Activated effector memory CD4-positive, alpha-beta T cell treated with Interleukin-2 at 50 U/mL for 16 hours (primary cell): ENCODE measurements at places on chromosomes 6 and 20.

DNA sequence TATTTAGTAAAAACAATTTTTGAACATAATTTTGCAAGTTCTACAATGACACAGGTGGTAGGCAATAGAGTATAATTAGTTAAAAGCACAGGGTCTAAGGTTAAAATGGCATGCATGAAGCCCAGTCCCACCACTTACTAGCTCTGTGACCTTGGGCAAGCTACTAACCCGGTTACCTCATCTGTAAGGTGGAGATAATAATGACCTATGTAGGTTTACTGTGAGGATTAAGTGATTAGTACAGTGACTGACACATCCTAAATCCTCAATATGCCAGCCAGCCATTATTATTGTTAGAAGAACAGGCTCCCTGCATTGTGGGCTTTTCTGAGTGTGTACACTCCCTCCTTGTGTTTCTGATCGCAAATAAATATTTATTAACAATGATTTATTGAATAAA is 26.2 kb downstream of the ATXN1 start:
- DNase-seq = no peak

- DNase-seq = peak; percentile 29
Measured at GRCh38 chr20:62122654-62123449, 577 bp downstream of the LSM14B start.

- DNase-seq = no peak
Measured at GRCh38 chr6:19501737-19502245, 335.4 kb upstream of the ID4 start.

GRCh38 chr6:20778912-20779311 is 244.7 kb downstream of the CDKAL1 start:
- no peak for DNase-seq

DNA sequence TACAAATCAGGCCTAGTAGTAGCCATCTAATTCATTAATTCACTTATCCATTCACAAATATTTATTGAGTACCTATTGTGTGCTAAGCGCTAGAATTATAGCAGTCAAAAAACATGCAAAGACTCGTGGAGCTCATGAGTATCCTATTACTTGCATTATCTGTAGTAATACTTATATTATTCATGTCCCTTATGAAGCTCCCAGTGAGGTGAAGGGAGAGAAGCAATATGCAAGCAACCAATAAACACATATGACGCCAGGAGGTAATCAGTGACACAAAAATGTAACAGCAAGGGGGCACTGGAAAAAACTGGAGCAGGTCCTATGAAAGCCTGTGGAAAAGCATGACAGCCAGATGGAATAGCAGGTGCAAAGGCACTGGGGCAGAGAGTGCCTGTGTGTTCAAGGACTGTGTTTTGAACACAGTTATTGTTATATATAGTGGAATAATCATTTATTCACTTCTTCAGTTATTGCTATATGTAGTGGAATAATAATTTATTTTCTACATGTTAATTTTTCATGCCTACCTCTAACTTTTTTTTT is 109.5 kb downstream of the KIF13A start:
- DNase-seq = no peak

GRCh38 chr20:50378170-50379000 is 131.8 kb upstream of the PTPN1 start:
- no peak for DNase-seq

- no peak for DNase-seq
Measured at GRCh38 chr6:162118706-162119105, 608.9 kb downstream of the PRKN start.

DNA sequence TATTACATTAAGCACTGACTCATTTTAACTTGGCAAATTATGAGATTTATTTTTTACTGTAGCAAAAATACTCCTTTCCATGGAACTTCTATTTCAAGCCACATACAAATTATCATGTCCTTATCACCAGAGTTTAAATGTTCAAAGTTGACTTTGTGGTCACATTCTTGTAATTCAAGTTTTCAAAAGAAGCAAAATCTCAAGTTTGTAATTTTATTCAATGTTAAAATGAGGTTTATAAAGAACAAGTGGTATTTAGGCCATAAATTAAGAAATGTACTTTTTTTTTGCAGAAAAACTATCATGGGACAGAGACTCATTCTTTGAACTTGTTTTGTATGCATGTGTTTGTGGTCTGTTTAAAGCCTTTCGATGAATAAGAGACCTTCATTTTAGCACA is 811.5 kb downstream of the TENT5A start:
- DNase-seq = no peak

DNA sequence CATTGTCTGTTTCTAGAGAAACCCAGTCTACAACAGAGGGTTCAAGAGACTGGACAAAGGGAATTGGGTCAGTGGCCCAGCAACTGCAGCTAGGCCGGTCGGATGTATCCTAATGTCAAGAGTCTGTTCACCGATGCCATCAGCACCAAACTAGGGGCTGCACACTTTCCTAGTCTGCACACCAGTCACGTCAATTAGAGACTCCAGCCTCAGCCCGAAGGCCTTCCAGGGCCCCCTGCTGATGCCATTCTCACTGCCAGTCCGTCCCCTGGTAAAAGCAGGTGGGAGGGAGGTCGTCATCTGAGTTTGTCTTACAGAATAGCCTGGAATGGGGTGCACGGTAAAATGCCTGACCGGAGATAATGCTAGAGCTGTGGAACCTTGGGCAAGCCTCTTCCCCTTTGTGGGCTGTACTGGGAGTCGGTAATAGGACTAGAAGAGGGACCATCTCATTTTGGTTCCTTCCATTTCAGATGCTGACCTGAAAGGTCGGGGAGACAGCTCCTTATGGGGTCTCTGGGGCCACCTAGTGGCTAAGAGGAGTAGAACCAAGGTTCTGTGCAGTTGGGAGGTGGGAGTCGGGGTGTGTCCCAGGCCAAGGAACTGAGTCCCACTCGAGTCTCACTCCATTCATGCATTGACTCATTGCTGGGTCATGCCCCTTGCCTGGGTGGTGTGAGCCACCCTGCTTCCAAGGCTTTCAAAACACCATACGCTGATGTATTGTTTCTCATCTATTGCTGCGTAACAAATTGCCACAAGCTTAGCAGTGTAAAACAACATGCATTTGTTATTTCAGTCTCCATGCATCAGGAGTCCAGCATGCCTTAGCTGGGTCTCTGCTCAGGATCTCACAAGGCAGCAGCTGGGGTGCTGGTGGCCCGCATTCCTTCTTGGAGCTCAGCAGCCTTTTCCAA is 5.1 kb downstream of the SOX12 start:
- DNase-seq = peak; percentile 38

DNA sequence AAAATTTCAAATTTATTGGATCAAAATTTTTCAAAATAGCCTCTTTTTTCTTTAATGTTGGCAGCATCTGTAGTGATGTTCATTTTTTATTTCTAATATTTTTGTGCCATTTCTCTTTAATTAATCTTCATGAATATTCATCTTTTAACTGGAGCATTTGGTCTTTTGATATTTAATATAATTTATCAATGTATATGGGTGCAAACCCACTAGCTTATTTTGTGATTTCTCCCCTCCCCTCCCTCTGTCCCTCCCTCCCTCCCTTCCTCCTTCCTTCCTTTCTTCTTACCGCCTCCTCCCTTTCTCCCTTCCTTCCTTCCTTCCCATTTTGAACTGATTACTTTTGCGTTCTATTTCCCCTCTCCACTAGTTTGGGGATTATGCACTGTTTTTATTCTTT is 49.2 kb downstream of the TGM2 start:
- no peak for DNase-seq

DNA sequence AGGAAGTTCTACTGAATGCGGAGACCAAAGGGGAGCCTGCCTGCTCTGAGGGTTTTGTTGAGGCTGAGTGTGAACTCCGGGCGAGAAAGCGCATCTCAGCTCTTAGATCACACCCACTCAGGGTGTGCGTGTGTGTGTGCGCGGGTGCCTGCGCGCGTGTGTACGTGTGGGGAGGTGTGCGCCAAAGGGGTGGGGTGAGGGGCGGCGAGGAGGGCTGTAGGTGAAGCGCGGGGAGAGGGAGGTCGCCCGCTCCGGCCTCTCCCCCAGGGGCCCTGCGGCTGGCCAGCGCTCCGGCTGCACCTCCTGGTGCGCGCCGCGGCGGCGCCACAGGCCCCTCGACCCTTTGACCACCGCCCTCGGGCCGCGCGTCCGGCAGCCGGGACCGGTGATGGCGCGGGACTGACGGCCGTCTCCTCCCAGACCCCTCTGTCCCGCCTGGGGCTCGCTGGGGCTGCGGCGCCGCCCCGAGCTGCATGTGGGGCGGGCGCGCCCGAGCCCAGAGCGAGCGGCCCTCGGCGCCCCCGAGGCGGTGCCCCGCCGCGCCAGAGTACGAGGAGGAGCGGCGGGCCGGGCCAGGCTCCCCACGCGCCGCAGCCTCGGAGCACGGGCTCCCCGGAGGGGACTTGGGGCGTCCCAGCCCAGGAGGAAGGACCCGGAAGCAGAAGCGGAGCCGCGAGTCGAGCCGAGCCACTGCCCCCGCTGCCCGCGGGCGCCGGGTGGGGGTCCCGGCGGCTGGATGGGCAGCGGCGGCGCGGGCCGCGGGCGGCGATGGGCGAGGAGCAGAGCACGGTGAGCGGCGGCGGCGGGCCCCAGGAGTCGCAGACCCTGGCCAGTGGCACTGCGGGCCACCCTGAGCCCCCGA is at the start of gene RNF217:
Gene RNF217 (plus strand): TSS at position 661 of the 862 bp plus-strand sequence. CDS start 108 bp downstream, at position 769.
- DNase-seq = no peak

DNA sequence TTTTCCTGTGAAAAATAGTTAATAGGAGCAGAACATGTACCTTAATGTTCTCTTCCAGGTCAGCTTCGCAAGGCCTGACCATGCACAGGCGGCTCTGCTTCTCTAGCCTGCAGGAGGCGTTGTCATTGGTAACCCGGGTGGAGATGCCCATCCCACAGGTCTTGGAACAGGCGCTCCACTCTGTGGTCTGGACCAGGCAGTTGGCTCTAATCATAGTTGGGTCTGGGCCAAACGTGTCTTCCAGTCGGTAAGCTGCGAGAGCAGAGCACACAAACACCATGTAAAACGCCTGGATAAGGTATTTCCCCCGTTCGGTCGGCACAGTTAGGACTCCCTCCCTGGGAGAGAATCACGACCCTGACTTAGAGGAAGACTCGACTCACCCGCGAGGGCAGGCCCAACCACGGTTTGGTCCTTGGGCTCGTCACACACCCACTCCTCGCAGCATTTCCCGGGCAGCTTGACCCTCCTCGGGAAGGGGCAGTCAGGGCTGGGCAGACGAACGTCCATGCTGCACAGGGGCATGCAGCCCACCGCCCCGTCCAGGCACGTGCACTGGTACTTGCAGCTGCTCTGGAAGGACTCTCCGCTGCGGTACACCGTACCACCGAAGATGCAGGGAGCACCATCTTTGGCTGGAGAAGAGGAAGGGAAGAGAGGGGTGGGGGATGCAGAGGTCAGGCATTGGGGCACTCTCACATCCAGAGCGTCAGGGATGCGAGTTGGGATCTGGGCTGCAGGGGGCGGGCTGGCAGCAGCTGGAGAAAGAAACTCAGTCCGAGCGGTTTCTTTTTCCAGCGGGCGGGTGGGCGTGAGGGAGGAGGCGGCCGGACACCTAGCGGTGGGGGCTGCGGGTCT is 1.0 kb downstream of the CCN2 start:
- no peak for DNase-seq

- no peak for DNase-seq
Measured at GRCh38 chr6:41781366-41781730, 766 bp downstream of the PRICKLE4 start.

- no peak for DNase-seq
Measured at GRCh38 chr20:7090001-7090400, 322.5 kb downstream of the BMP2 start.

GRCh38 chr6:110432285-110432900 is 17.0 kb upstream of the DDO start:
- no peak for DNase-seq

GRCh38 chr6:122066200-122066599 is 333.3 kb upstream of the HSF2 start:
- no peak for DNase-seq

DNA sequence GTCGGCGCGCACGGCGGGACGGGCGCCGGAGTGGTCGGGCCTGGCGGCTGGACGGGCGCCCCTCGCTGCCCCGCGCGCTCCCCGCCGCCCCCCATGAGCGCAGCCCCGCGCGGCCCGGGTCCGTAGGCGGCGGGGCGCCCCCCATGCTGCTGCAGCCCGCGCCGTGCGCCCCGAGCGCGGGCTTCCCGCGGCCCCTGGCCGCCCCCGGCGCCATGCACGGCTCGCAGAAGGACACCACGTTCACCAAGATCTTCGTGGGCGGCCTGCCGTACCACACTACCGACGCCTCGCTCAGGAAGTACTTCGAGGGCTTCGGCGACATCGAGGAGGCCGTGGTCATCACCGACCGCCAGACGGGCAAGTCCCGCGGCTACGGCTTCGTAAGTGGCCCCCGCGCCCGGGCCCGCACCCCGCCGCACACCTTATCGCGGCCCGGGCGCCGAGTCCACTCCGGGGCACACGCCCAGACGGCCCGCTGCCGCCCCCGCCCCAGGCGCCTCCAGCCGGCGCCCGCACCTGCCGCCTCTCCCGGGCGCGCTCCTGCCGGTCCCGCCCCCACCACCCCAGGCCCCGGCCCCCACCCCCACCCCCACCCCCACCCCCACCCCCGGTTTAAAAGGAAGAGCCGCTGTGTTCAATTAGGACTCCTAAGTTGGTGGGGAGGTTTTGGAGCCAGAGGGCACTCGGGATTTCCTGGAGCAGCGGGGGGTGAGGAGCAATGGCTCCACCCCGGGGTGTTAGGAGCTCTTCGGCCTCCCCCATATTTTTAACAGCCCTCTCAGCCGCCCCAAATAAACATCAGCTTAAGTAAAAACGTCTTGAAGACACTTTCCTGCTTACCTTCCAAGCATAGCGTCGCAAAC is 474 bp downstream of the RBM38 start:
- peak; percentile 16 for DNase-seq

DNA sequence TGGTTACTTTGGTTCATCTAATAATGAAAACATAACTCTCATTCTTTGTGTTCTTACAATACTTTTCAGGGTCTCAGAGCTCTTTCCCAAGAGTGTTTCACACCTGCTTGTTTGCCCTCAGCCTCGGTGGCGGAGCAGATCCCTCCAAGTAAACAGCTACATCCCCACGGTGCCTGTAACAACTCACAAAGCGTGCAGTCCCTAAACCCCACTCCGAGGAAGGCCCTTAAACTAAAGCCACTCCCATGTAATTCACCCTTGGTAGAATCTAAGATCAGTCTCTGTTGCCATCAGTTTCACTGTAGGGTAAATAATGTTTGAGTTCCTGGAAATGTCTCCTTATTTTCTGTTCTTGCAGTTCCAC is 101.1 kb downstream of the TFAP2A start:
- no peak for DNase-seq

DNA sequence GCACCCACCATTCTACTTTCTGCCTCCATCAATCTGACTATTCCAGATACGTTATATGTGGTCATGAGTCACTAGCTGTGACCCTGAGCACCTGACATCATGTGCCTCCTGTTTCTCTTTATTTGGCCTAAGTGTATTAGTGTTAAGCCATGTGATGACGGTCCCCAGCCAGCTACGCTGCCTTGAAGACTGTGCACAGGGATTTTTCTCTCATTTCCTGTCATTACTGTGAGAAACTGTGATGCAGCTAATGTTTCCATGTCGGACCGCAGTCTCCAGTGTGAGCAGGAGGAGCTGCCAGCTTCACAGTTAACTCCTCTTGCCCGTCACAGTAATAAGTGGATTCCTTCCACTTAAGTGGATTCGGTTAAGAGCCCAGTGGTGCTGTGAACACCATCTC is 9.9 kb upstream of the SPATS1 start:
- DNase-seq = no peak

- no peak for DNase-seq
Measured at GRCh38 chr6:75693534-75693933, 55.5 kb upstream of the MYO6 start.
